ENCODE measurements at places on chromosomes 5 and 9.
A peak's percentile ranks its signal among the peaks of the same experiment; 100 is the strongest.

- no peak for DNase-seq
Measured at GRCh38 chr9:70257502-70257901, 1.3 kb upstream of the SMC5 start.

GRCh38 chr5:179234563-179235135, 110.6 kb downstream of the ADAMTS2 start:
- no peak for DNase-seq

GRCh38 chr5:73592551-73592950, 27.0 kb downstream of the UTP15 start:
- DNase-seq, result no peak

DNA sequence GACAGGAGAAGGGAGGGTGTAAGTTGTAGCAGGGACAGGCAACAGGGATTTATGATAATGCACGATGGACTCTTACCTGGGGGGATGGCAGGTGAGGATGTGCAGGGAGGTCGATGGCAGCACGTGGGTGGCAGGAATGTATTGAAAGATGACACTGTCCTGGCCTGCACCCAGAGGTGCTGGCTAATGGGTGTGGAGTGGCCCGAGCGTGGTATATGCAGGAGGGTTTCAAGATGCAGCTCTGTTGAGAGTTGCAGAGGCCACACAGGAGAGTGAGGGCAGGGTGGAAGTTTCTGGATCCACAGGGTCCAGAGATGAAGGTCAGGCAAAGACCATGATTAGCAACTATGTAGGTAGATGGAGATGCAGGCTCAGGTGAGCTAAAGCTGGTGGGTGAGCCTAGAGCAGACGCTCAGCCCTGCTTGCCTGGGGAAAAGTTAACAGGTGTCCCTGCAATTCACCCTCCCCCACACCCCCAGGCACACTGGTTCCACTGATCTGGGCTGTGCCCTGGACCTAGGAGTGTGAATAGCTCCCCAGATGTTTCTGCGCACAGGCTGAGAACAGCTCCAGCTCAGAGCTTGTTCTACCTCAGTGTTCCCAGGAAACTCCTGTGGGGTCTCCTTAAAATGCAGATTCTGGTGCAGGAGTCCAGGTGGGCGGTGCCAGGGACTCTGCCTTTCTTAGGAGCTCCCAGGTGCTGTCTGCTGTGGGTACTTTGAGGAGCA, 21.5 kb upstream of the S1PR3 start:
- DNase-seq, result no peak

- DNase-seq, result no peak
Measured at GRCh38 chr5:38590838-38591522, 34.5 kb upstream of the LIFR start.

- DNase-seq, result no peak
Measured at GRCh38 chr9:69916950-69917349, 96.3 kb downstream of the CFAP95 start.

DNA sequence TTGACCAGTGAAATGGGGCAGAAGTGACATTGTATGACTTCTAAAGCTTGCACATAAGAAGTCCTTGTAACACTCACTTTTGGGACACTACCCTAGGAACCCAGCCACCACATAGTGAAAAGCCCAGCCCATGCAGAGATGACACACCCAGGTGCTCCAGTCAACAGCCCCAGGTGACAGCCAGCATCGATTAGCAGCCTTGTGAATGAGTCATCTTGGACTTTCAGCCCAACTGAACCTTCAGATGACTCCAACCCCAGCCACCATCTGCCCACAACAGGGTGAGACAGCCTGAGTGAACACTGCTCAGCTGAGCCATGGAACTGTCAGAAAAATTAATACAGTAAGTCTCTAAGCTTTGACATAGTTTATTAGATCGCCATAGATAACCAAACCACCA, 458.6 kb downstream of the ZSWIM6 start:
- DNase-seq, result no peak

GRCh38 chr5:54764102-54765090, 221.0 kb downstream of the ESM1 start:
- no peak for DNase-seq

GRCh38 chr9:101437806-101438232, 2.2 kb upstream of the ALDOB start:
- DNase-seq, result no peak

DNA sequence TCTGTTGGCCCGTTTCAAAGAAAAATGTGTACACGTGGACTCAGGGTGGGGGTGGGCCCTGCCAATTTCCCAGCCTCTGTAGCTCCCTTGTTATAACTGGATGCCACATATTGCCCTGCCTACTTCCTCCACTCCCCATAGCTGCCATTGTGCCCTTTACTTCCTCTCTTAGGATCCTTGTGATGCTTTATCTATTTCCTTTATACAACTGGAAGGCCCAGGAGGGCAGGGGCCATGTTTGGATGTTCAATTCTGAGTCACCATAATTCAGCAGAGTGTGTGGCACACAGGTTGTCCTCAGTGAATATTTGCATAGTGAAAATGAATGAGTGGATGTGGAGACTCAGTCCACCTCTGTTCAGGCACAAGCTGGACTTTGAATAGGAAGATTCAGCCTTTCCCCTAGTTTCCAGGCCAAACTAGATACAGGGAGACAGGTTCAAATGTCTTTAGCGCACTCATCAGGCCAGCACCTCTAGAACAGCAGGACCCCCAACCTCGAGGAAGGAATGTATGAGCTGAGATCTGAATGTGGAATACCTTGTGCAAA, 10.6 kb upstream of the FEM1C start:
- no peak for DNase-seq

DNA sequence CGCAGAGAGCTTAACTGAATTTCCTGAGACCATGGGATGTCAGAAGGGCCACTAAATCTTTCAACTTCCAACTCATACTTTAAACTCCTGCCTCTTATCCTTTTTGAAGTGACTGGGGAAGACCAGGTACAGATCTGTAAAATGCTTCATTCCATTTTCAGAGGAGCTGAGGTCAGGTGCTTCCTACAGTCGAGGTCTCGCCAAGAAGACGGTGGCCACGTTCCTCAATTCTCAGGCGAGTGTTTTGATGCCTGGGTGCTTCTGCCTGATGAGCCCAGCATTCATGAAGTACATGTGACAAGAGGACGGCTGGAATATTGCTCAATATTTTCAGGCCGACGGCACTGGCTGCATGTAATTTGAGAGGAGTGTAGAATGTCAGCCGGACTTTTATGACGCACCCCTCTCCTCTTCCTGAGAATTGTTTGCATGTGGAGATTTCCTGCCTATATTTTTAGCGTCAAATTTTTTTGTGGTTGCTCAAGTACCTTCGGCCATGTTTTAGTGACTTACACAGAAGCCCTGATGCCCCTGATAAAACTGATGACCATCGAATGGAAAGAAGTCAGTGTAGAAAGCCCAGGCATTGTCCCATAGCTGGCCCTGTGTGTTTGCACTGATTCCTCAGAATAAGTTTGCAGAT, 38.8 kb upstream of the GLRX start:
- DNase-seq, result peak; percentile 99

GRCh38 chr5:154830219-154830595, 20.2 kb downstream of the FAXDC2 start:
- no peak for DNase-seq

DNA sequence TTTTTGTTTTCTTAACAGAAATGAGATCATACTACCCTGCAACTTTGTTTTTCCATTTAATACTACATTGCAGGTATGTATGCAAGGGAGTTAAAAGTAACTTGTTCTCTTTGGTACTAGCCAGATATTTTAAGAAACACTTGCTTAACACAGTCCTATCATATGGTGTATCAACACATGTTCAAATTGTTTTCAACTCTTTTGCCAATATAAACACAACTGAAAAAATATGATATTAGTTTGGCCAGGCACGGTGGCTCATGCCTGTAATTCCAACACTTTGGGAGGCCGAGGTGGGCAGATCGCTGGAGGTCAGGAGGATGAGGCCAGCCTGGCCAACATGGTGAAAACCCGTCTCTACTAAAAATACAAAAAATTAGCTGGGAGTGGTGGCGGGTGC, 41.6 kb downstream of the RNF38 start:
- no peak for DNase-seq

DNA sequence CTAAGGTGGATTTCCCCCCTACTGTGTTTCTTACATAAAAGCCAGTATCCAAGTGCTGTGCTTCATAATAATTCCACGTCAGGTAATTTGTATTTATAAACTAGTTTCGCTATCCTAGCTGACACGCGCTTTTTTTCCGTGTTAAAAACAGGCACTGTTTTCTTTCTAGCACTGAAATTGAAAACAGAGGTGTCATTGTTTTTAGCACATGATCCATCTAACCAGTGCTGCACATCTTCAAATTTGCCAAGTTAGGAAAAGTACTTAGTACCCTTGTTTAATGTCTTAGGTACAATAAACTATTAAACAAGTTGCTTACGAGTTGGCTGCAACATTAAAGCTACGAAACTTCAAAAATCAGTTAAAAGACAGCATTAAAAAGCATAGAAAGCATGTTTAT, 49.9 kb downstream of the JMY start:
- DNase-seq, result no peak

GRCh38 chr5:74095871-74096270, 469.9 kb downstream of the ARHGEF28 start:
- peak; percentile 77 for DNase-seq

- no peak for DNase-seq
Measured at GRCh38 chr5:142143878-142144277, 35.3 kb downstream of the NDFIP1 start.

- DNase-seq, result no peak
Measured at GRCh38 chr9:136944212-136944518, 373 bp downstream of the FBXW5 start.

GRCh38 chr5:111585946-111586345, 73.6 kb upstream of the STARD4 start:
- DNase-seq, result no peak

DNA sequence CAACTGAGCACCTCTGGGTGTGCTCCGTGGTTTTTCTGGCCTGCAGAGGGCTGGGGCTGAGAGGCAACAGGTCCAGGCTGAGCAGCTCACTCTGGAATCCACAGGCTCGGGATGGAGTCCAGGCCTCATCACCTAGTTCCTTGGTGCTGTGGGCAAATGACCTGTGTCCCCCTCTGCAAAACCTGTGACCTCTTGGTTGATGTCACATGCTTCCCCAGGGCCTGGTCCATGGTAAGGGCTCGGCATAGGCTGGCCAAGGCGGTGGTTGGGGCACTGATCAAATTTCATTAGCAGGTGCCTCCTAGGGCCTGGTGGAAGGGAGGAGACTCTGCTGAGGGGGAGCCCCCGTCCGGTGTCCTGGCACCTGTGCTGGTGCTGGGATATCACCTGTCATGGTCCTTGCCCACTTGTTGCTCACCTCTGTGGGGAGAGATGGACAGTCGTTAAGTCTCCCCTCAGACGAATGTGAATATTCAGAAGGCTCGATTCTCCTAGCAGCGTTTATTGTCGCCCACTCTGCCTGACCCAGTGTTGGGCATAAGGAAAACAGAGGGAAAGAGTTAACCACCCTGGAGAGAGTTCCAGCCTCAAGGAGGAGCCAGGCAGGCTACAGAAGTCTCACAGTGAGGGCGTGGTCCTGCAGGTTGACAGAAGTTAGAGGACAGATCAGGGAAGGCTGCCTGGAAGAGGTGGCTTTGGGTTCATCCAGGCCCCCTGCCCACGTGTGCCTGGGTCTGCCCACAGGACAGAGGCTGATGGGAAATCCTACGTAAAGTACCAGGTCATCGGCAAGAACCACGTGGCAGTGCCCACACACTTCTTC, 3.5 kb downstream of the ENDOG start:
- DNase-seq, result no peak

- no peak for DNase-seq
Measured at GRCh38 chr5:143759396-143760130, 52.4 kb upstream of the HMHB1 start.

GRCh38 chr5:150148117-150148927, 7.3 kb downstream of the PDGFRB start:
- DNase-seq, result no peak

- no peak for DNase-seq
Measured at GRCh38 chr5:153490118-153491037, at the start of gene GRIA1. Gene GRIA1, plus strand, starts transcription at chr5:153490670.

GRCh38 chr5:132256086-132256782, 1.3 kb upstream of the PDLIM4 start:
- DNase-seq, result no peak

DNA sequence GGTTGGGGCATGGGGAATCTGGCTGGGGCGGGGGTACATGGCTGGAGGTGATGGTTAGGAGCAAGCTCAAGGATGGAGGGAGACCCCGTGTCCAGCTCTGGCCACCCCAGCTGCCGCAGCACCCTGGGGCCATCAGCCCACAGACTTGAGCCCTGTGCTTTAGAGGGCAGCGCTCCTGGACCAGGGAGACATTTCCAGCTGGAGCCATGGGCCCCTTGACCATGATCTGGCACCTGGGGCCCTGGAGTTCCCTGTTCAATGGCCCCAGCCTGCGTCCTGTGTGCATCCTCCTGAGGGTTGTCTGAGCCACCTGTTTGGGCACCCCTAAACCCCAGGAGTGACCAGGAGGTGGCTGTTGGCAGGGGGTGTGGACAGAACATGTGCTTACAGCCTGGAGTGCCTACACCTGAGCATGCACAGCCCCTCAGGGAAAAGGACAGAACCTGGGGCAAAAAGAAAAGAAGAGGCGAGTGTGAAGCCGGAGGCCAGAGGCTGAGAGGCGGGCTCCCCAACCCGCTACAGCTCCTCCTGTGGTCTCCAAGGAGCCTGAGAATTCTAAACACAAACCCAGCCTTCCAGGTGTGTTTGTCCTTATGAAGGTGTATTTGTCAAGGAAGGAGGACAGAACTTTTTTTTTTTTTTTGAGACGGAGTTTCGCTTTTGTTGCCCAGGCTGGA, 126.7 kb downstream of the C9orf50 start:
- DNase-seq, result no peak

GRCh38 chr9:128419061-128419925, 1.4 kb upstream of the CERCAM start:
- no peak for DNase-seq

- no peak for DNase-seq
Measured at GRCh38 chr9:126709241-126709640, 95.5 kb downstream of the LMX1B start.

GRCh38 chr5:100517301-100517974, 17.7 kb upstream of the FAM174A start:
- no peak for DNase-seq

DNA sequence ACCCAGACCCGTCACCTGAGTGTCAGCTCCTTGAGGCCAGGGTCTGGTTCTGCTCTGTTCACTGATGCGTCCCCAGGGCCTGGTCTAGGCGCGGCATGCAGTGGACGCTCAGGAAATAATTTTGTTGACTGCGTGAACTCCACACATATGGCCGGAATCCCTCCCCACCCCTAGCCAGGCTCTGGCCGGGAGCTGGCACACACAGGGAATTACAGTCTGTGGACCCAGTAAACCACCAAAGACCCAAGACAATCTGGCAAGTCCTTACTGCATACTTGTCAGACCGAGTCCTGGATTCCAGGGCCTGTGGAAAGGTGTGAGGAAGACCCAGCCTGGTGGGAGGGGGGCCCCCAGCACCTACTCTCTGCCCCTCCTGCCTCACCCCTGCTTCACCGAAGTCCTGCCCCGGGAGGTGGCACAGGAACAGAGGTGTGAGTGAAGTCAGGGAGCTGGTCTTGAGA, 113.0 kb upstream of the IER5L start:
- DNase-seq, result no peak

DNA sequence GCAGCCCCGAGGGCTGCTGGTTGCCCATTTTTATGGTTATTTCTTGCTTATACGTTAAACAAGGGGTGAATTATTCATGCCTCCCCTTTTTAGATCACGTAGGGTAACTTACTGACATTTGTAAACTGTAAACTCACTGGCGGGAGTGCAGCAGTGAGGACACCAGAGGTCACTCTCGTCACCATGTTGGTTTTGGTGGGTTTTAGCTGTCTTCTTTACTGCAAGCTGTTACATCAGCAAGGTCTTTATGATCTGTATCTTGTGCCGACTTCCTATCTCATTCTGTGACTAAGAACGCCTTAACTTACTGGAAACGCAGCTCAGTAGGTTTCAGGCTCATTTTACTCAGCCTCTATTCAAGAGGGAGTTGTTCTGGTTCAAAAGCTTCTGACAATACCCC, 155.0 kb upstream of the PRDM9 start:
- no peak for DNase-seq
